Ecto neural progenitor cell (in vitro differentiated cells): ENCODE measurements at places on chromosomes 5 and 9.

GRCh38 chr9:21576331-21577189, 94.4 kb upstream of the IFNE start:
- DNase-seq: no peak

GRCh38 chr5:134649163-134649835, 714 bp downstream of the SEC24A start:
- DNase-seq: no peak

GRCh38 chr5:7759951-7760580, 90.9 kb downstream of the CFAP90 start:
- no peak for DNase-seq

- no peak for DNase-seq
Observed at GRCh38 chr5:145510324-145510723, 324.8 kb downstream of the PRELID2 start.

- no peak for DNase-seq
Observed at GRCh38 chr5:96851312-96852062, 24.8 kb upstream of the ERAP2 start.

DNA sequence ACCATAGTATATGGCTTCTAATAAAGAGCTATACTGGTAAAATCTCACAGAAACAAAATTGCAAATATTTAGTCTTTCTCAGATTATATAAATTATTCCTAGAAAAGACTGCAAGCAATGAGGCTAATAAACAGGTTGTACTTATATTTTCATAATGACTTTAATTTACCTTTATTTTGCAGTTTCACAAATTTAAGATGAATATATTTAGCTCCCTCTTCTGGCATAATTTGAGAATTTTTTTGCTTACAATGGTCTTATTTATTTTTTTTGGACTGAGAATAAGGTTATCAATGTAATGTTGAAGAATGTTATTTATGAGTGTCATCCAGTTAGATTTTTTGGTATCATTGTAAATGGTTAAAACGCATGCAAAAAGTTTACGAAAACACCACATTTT, 56.7 kb downstream of the PIK3R1 start:
- no peak for DNase-seq

DNA sequence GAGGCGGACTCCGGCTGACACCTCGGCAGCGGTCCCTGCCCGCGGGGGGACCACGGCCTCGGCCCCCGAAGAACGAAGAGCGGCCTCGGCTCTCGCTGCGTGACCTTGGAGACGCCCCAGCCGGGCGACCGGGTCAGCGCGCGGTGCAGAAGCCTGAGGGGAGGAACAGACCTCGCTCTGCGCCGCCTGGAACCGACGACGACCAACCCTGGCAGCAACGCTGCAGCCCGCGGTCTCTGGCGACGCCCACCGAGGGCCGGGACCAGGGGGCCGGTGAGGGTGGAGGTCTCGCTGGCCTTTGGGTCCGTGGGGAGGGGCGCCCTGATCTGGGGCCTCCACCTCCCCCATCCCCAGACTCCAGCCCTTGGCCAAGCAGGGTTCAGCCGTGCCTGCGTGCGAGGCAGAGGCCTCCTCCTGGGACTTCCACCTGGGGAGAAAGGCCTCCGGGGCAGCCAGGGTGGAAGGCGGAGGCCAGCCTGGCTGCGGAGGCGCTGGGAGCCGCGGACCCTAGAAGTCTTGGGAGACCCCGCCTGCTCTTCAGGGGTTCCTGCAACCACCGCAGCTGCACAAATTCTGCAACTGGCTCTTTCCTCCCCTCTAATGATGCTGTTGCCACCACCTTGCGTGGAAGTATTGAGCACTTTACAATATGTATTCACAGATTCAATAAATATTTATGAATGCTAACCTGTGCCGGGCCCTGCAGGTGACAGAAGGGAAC, 44.3 kb upstream of the SLC12A7 start:
- no peak for DNase-seq

DNA sequence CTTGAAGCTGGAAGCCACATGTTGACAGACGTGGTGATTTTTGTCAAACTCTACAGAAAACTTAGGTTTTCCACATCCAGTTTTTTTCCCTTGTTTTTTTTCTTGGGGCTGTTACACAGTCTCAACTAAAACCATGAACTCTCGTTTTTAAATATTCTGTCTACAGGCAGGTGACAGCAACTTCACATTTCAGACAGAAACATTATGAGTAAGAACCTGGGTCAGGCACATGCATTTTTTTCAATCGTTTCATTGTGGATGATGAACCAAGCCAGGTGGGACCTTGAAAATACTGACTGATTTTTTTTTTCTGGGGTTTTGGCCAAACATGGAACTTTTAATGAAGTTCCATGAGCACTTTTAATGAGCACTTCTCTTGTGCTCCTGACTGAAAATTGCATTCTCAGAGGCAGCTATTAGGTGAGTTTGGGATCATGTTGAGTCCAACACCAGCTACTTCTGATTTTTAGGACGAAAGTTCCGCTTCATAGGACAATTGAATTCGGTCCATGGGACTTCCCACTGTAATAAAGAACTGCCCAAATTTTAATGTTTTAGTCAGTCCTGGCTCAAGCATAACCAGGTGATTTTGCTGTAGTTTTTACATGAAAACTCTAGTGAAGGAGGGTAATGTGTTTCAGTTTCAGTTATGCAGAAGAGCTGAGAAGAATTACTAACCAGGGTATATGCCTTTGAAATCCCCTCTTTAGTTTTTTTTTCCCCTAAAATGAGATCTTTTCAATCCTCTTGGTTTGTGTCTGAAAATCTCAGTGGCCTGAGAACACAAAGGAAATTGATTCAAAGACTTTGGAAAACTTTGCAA, 93.2 kb upstream of the ADAMTS16 start:
- DNase-seq: no peak

DNA sequence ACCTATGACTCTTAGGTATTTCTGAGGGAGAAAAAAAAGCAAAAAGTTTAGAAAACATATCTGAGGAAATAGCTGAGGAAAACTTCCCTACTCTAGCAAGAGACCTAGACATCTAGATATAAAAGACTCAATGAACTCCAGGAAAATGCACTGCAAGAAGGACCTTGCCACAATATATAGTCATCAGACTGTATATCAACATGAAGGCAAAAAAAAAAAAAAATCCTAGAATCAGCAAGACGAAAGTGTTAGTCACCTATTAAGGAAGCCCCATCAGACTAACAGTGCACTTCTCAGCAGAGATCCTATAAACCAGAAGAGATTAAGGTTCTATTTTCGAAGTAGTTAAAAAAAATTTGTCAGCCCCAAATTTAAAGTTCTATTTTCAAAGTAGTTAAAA, 166.2 kb downstream of the TMEM38B start:
- no peak for DNase-seq

DNA sequence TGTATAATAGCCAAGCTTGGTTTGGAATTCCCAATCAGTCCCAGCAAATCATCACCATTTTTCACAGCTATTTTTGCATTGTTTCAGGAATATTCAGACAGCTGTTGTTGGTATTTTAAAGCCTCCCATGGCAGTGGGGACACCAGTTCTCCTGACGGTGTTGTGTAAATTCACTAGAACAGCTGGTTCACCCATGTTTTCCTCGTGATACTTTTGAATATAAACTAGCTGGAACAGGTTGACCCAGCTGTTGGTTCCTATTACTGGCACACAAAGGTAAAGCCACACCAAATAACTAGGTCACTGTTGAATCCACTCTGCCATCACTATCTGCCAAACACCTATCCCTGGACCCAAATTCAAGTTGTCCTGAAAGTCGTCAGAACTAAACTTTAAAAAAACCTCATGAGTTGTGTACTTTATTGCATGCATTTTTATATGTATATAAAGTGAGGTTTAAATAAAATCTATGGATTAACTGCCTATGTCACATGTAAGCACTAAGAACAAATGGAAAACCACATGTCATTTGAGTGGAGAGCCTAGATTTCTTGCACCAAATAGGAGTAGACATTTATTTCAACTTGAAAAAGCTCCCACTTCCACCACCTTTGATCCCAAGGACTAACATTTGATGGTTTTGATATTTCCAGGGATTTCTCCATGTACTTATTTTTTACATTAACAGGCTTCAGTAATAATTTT, 121.9 kb upstream of the PIK3R1 start:
- no peak for DNase-seq

DNA sequence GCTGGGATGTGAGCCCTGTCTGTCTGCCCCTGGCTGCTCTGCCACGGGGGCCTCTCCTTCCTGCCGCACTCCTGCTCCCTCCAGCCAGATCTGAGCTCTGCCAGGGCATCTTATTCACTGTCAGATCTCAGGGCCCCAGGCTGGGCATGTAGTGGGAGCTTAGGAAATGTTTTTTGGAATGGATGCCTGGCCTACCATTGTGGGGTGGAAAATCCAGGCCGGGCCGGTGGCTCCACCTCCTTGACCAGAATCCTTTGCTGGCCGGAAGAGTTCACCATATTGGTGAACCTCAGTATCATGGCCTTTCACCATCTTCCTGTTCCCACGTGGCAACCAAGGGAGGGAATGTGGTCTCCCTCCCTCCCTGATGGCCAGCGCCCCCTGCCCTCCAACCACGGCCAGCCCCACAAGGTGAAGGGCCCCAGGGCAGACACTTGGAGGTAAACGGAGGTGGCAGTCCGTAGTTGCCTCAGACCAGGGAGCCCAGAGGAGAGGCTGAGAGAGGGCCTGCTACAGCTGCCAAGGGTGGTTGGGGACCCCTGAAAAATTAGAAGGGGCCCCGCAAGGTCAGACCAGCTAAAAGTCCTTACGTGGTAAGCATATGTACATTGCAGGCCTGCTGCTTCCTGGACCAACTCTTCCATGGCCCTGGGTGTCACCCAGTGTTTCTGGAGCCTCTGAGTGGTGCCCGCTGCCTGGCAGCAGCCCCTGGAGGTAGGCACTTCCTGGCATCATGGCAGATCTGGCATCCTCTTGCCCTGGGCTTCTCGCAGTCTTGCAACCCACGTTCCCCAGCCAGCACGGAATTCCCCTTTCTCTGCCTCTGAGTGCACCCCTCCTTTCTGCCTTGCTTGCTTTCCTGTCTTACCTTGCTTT, 153.3 kb downstream of the RGS3 start:
- no peak for DNase-seq

- peak; percentile 56 for DNase-seq
Observed at GRCh38 chr9:74500584-74500924, 3.4 kb downstream of the RORB start.

GRCh38 chr5:164319161-164319560, 813.7 kb downstream of the MAT2B start:
- no peak for DNase-seq

GRCh38 chr5:145867806-145868205, 5.0 kb downstream of the GRXCR2 start:
- no peak for DNase-seq

DNA sequence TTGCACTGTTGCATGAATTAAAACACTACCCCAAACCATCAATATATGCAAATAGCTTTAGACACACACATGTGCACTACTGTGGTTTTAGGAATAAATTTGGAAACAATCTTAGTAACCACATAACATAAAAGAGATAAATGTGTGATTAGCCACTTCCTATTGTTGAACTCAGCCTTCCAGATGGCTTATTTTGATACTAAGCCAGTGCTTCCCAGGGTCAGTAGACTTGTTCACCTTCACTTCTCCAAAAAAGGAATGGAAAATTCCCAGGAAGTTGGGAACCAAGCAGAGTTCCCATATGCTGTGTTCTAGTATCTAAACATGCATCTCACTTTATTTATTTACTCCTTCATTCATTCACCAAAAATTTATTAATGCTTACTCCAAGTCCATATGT, 47.8 kb downstream of the SVEP1 start:
- no peak for DNase-seq

DNA sequence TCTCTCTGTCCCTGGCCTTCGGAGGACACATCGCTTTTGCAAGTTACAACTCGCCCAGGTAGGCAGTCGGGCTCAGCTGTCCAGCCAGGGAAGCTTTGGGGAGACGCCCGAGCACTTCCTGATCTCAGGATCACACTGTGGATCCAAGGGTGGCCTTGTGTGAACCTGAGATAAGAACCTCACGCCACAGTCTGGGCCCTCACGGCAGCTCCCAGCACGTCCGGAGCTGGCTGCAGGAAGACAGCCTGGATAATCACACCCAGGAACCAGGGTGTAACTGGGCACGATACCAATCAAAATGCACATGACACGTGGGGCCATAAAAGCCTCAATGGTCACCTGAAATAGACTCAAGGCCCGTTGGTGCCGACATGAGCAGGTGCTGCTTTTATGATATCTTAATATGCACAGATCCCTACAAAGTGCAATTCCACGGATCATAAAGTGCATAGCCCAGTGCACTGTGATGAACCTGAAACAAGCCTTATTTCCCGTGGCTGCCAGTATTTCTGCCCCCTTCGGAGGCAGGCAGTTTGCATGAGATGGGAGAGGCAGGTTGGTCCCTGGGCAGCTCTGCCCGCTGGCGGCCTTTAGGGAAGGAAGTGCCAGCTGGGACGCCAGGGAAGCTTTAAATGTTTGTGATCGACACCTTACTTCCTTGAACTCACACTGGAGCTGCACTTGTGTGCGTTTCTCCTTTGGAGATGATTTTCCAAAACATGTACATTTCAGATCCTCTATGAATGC, 14.5 kb downstream of the SLC6A18 start:
- DNase-seq: no peak

DNA sequence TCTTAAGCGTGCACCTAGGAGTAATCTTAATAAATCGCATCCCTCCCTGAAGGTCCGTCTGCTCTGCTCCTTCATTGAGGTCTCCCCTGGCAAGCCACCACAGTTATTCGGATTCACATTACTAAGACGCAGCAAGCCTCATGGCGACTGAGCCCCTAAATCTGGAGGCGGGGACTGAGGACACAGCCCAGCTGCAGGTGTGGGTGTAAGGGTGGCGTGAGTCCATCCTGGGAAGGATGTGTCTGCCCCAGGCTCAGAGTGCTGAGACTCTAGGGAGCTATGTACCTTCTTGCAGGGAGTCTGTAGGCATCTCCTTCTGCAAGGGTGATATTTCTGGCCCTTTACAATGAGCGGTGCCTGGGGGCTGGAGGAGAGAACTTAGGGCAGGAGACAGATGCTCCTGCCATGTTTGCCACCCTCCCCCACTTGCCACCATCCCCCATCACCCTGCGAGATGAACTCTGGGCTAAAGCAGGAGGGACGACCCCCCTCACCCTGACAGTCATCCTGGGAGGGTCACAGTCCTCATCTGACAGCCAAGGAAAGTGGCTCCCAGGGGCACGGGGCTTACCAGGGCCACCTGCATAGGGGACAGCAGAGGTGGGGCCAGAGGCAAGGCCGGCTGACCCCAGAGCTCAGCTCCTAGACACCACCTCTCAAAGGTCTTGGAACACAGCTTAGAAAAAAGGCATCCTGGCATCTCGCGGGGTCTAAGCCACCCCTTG, 76.4 kb upstream of the FCN1 start:
- DNase-seq: no peak

GRCh38 chr9:23123048-23123632, 676.5 kb downstream of the DMRTA1 start:
- peak; percentile 53 for DNase-seq

DNA sequence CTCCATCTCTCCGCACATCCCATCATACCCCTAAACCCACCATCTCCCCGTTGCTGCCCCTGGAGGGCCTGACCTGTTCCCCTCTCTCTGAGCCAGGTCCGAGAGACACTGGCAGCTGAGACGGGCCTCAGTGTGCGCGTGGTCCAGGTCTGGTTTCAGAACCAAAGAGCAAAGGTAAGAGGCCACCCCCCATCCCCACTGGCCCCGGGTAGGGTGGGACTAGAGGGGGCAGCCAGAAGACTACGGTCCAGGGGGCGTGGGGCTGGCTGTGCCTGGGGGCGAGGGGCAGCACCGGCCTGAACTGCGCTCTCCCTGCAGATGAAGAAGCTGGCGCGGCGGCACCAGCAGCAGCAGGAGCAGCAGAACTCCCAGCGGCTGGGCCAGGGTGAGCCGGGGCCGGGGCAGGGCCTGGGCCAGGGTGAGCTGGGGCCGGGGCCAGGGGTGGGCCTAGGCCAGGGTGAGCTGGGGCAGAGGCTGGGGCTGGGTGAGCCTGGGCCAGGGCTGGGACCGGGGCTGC, 79.8 kb downstream of the LMX1B start:
- DNase-seq: peak; percentile 42
